ENCODE measurements at places on chromosomes 2 and 18.

GRCh38 chr2:233185963-233186362, 65.5 kb upstream of the ATG16L1 start:
- DNase-seq: no peak

DNA sequence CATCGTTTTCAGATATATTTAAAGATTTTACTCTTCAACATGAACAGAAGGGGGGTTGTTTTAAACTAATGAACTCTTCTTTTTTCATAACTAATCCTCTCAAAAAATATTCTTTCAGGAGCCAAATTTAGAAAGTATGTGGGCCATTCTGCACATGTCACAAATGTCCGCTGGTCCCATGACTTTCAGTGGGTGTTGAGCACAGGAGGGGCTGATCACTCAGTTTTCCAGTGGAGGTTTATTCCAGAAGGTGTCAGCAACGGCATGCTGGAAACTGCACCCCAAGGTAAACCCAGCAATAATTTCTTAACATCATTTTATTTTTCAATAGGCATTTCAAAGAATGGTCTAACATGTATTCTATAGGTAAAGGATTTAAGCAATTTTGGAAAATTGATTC, 136.0 kb downstream of the EML6 start:
- DNase-seq: no peak

- no peak for DNase-seq
Observed at GRCh38 chr2:165431014-165431413, 38.5 kb upstream of the CSRNP3 start.

DNA sequence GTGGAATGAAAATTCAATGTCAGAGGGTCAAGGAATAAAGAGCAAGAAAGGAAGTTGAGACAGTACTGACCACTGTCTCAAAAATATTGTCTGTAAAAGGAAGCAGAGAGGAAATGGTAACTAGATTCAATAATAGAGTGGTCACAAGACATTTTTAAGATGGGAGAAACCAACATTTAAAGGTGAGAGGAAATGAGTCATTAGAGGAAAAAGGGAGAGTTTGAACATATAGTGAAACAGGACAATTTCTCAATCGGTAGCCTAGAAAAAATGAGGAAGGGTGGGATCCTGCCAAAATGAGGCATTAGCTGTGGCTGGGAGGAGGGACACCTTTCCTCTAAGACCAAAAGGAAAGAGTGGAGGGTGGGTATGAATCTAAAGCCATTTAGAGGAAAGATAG, 288.5 kb downstream of the SP3 start:
- DNase-seq: no peak

DNA sequence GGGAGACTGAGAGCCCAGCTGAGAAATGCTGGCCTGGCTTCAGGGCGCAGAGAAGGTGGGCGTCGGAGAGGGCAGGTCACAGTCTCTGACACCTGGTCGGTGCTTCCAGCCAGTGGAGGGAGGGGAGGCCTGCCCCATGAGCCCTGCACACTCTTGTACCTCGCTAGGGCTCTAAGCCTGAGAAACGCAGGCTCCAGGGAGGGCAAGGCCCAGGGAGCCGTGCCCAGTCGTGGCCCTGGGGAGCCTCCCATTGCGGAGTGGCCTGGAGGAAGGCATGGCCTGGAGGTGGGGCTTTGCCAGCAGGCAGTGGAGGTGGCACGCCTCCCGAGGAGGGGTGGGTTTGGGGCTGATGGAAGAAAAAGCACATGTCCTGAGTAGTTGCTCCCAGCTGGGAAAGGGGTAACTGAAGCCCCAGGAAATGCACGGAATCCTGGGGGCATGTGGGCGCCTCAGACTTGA, 39.0 kb downstream of the MTERF4 start:
- no peak for DNase-seq

DNA sequence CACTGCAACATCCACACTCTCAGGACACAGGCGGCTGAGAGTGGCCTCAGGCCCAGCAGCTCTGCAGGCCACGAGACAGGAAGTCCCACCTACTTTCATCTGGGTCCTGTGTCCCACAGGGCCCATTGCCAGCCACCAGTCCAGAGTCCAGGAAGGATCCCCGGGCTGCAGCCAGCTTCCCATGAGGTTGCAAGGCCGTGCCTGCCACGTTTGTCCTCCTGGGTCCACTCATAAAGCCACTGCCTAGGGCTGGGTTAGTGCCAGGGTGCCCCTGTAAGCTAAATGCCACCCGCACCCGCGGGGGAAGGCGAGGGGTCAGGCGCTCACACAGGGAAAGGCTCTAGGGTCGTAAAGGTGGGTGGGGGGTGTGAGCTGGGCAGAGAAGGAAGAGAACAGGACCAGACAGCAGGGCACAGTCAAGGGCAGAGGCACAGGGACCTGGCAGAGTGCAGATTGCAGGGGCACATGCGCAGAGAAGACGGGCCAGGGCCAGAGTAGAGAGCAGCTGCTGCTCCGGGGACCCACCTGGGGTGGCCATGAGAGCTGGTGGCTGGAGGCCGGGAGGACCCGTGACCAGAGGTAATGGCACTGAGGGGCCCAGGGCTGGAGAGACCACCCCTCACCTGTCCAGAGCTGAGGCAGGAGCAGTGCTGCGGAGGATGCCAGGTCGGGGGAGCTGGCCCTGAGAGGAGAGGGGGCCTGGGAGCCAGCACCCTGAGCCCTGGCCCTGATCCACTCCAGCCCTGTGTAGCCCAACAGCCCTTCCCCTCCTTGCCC, 8.0 kb downstream of the AGXT start:
- DNase-seq: no peak

All from activated T-cell treated with anti-CD3 and anti-CD28 coated beads for 4 hours (primary cell).